ENCODE measurements at places on chromosomes 12 and 14.

GRCh38 chr14:71758229-71758951 lies 173.8 kb upstream of the RGS6 start:
- DNase-seq = no peak

GRCh38 chr14:85242666-85243065 lies 287.3 kb upstream of the FLRT2 start:
- no peak for DNase-seq

- DNase-seq = no peak
Observed at GRCh38 chr14:22545842-22546721, 42.9 kb downstream of the DAD1 start.

DNA sequence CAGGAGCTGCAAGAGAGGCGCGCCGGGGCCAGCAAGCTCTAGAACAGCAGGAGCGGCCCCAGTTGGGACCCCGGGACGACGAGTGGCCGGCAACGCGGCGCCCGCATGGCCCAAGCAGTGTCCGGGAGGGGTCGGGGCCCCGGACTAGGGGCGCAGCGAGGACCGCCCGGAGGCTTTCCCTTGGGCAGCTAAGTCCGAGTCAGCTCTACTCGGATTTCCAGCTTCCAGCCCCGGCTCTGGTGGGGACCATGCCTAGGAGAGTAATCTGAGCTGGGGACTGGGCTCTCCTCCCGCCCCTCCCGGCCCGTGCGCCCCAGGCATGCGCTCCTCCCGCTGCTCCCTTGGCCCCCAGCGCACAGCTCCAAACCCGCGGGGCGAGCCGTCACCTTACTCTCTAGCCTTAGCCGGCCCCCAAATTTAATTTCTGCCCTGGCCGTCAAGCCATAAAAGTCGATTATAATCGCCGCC lies 41.6 kb upstream of the CAPRIN2 start:
- peak; percentile 71 for DNase-seq

DNA sequence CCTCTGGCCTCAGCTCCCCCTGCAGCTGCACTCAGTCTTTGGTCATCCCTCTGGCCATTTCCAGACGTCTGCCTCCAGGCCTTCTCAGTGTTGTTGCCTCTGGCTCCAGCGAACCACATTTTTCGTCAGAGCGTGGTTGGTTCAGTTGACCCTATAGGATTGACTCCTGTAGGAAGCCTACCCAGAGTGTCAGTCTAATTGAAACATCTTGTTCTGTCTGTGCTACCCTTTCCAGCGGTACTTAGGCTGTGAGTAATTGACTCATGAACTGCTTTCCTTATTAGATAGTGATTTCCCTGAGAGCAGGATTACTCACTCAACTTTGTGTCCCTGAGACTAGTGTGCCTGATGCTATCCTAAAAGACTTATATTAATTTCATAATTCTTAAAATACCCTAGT lies 373.2 kb downstream of the ATP23 start:
- no peak for DNase-seq

DNA sequence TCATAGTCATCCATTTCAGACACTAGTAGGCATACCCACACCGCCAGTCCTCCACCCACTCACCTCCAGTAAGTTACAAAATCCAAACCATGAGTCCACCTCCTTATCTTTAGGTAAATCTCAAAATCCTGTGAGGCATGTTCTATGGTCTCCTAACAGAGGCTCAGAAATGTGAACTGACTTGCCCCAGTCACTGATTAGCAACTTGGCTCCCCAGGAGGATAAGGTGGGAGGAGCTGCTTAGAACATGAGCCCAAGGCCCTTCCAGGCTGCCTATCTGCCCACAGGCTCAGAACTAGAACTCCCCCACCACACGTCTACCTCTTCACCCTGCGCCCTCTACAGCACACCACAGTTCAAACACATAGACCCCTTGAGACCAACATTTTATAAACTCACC lies 19.9 kb downstream of the SETD3 start:
- no peak for DNase-seq

DNA sequence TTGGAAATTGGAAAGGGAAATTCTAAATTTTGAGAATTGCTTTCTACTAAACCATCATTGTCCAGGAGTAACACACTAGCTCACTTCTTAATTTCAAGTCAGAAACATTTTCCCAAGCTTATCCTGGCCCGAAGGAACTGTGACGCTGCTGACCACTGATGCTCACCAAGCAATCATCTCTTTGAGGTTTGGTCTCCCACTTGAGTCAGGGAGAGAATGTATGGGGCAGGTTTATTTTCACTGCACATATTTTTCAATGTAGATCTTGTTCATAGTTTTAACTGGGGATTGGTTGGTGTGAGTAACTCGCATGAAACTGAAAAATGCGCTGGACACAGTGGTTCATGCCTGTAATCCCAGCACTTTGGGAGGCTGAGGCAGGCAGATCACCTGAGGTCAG lies 12.9 kb upstream of the RNASE10 start:
- no peak for DNase-seq

GRCh38 chr12:18470251-18470650 lies 208.9 kb downstream of the PIK3C2G start:
- no peak for DNase-seq

- DNase-seq = no peak
Observed at GRCh38 chr14:93676416-93676958, 111.8 kb downstream of the PRIMA1 start.

DNA sequence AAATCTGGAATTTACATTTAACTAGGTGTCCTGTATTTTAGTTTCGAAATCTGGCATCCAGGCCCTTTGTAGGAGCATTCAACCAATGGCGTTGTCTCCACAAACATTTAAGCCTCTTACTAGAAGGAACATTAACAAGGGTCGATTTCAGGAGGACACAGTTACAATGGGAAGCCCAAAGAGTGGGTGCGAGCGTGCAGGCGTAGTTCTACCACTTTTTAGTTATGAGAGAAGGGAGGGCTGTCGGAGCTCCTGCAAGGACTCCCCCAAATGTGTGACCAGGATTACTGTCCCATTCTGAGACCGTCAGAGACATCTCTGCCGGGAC lies 365 bp upstream of the ABHD4 start:
- DNase-seq = no peak

GRCh38 chr14:89428546-89429198 lies 11.6 kb upstream of the FOXN3 start:
- DNase-seq = peak; percentile 75

DNA sequence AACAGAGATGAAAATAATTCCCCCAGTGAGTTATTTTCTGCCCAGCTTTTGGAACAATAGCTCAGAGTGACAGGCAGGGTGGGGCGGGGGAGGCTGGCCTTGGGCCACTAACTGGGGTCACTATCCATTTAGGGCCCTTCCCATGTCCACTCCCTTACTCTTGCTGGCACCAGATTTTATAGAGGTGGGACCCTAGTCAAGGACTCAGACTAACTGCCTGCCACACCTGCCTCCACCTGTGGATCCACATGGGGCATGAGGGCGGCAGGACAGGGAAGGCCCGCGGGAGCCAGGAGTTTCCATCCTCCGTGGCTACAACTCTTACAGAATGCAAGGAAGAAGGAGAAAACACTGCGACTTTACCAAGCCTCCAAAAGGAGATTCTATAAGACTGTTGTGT lies 10.1 kb downstream of the VDR start:
- no peak for DNase-seq

DNA sequence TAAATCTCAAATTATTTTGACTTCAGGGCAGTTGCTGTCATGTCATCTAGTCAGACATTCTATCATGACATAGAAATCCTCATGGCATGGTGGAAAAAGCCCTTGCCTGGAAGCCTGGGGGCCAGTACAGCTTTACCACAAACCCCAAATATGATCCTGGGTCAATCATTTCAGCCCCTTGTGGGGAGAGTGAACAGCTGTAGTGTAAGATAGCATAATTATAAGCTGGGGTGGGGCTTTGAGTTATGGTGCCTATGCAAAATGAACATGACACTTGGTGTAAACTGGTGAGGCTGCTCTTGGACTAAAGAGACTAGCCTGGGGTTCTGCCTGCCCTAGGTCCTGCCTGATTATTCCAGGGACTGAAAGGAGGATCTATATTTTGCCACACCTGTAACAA lies 207.7 kb upstream of the DDHD1 start:
- DNase-seq = no peak

DNA sequence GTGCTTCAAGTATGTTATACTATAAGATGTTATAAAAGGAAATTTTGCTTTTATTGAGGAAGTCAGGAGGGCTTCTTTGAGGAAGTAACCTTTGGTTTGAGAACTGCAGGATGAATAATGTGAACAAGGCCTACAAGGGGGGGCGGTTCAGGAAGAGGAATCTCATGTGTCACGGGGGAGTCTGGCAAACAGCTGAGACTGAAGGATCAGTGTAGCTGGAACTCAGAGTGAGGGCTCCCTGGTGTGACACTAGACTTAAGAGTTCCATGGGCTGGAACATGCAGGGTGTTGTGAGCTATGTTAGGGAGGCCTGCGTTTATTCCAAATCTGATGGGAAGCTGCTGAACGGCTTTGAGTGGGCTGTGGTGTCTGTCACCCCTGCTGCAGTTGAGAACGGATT lies 62.3 kb downstream of the UNC79 start:
- no peak for DNase-seq

GRCh38 chr12:117684471-117684870 lies 284.3 kb downstream of the KSR2 start:
- DNase-seq = no peak

- no peak for DNase-seq
Observed at GRCh38 chr12:67873355-67873754, 115.9 kb upstream of the IFNG-AS1 start.

GRCh38 chr14:105440554-105440900 lies 20.9 kb downstream of the MTA1 start:
- DNase-seq = no peak

- no peak for DNase-seq
Observed at GRCh38 chr14:91065266-91065665, 4.8 kb upstream of the RPS6KA5 start.

- DNase-seq = no peak
Observed at GRCh38 chr12:14403293-14403692, 37.8 kb downstream of the ATF7IP start.

DNA sequence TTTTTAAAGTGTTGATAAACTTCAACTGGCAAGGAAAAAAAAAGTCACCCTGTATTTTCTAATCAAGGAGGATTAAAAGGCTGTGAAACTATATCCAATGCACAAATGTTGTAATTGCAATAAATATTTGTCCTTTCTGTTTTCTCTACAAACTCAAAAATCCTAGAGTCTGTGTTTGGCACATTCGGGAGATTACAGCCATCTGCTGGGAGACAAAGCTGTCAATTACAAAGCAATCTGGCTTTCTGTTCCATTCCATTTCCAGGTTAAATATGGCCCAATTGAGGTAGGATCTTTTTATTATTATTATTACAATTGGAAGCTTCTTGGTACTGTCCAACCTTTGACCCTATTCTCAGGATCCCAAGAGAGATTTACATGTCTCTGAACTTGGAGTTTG lies 295.9 kb downstream of the DIO2 start:
- no peak for DNase-seq

- DNase-seq = no peak
Observed at GRCh38 chr14:33127531-33127930, 188.9 kb downstream of the NPAS3 start.

DNA sequence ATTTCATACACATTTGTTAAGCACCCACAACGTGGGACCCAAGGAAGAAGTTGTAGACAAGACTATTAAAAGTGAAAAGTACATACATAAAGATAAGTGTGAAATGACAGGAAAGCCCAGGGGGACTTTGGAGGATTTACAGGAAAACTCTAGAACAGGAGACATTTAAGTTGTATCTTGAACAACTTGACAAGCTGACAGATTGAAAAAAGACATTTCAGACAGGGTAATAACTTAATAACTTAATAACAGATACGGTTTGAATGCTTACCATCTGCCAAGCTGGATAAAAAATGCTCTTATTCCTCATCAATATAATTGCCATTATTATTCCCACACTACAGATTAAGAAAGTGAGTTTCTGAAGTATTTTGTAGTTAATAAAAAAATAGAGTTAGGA lies 229.7 kb upstream of the SYT10 start:
- no peak for DNase-seq

DNA sequence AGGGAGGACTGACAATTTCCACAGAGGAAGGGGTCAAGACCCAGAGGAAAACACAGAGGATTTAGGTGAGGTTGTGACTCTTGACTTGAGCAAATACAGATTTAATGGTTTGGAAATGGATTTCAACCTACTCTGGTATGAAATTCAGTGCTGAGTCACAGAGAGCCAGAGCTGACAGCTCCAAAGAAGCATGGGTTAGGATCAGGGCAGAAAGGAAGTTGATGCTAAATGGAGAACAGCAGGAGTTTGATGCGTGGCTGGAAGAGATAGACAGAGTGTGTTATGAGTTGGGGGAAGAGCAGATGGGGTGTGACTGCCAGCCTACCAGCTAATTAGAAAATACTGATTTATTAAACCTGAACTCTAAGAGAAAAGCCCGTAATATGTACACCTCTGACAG lies 272.6 kb downstream of the FOXG1 start:
- no peak for DNase-seq

- DNase-seq = no peak
Observed at GRCh38 chr12:15855646-15856045, 26.5 kb upstream of the STRAP start.

- no peak for DNase-seq
Observed at GRCh38 chr12:22969521-22969920, 344.6 kb downstream of the ETNK1 start.

- DNase-seq = no peak
Observed at GRCh38 chr14:52240623-52241022, 26.9 kb upstream of the PTGDR start.

GRCh38 chr12:116113398-116114130 lies 163.9 kb downstream of the MED13L start:
- DNase-seq = no peak

DNA sequence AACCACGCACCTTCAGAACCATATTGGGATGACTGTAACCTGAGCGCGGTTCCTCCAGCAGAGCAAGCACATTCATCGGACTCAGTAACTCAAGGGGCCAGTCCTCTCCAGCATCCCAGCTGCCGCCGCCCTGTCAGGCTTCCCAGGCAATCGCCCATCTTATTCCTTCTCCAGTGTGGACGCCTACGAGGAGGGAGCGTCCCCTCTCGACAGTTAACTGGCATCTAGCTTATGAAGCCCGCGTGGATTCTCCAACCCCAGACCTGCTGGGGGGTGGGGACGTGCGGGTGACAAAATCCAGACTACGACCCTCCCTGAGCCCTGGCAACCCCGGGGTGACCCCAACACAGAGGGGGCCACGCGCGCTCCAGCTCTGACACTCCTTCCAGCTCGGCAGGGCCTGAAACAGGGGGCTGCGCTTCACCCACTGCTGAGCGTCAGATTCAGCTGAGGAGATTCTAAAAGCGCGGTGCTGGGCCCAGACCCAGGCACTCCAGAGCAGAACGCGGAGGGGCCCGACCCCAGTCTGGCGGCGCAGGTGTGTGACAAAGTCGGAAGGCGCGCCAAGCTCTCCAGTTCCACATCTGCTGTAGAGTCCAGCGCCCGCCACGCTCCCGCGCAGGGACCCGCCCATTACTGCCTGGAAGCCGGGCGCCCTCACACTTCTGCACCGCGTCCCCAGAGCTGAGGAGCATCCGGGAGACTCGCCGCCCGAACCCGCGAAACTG lies 43.9 kb upstream of the ESR2 start:
- no peak for DNase-seq

GRCh38 chr12:88408823-88409222 lies 171.4 kb downstream of the KITLG start:
- no peak for DNase-seq

GRCh38 chr12:103768467-103769123 lies 72.4 kb downstream of the NT5DC3 start:
- no peak for DNase-seq
